ENCODE measurements at places on chromosomes 13 and 19.

GRCh38 chr19:53531457-53531856 is 6.5 kb upstream of the ZNF331 start:
- DNase-seq, result no peak

- no peak for DNase-seq
These were observed 886.0 kb upstream of the SLC10A2 start for GRCh38 chr13:103952183-103952582.

GRCh38 chr19:38503077-38503410 is 69.6 kb downstream of the RYR1 start:
- DNase-seq, result no peak

- DNase-seq, result peak; percentile 98
These were observed at the start of gene TPM4 for GRCh38 chr19:16076154-16076957. TPM4 (plus strand) TSS chr19:16076495; CDS start chr19:16076566, 71 bp downstream.

DNA sequence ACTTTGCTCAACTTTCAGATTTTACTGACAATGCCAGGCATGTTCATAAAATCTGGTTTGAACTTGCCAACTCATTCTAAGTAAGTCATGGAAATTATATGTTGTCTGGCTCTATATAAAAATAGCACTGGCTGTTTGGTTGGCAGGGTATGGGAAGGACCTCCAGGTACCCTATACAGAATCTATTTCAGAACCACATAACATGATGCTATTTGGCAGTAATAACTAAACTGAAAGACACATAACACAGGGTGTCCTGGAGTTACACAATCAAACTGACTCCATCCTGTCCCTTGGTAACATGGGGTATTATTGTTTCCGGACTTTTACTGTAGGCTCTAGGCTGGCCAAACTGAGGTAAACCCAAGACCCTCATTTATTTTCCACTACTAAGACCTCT is 248.8 kb downstream of the RGCC start:
- DNase-seq, result no peak

- no peak for DNase-seq
These were observed 93.2 kb downstream of the FRY start for GRCh38 chr13:32124743-32125142.

GRCh38 chr13:95710313-95710712 is 33.4 kb downstream of the DNAJC3 start:
- DNase-seq, result peak; percentile 66

DNA sequence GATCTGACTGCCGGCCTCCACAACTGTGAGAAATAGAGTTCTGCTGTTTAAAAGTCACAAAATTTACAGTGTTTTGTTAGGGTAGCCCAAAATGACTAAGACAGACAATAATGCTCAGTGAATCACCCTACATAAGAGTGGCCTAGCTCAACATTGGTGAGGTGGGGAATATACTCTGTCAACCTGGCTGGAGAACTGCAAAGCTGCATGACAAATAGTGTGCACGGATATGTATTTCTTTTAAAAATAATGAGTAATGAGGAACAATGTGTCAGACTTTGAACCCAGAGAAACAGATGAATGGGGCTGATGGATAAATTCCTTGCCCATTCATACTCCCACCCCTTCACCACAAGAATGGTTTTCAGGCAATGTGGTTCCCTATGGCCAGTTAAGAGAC is 372.4 kb downstream of the SUCLA2 start:
- peak; percentile 83 for DNase-seq

- DNase-seq, result no peak
These were observed 60.0 kb upstream of the SPRY2 start for GRCh38 chr13:80400865-80401426.

DNA sequence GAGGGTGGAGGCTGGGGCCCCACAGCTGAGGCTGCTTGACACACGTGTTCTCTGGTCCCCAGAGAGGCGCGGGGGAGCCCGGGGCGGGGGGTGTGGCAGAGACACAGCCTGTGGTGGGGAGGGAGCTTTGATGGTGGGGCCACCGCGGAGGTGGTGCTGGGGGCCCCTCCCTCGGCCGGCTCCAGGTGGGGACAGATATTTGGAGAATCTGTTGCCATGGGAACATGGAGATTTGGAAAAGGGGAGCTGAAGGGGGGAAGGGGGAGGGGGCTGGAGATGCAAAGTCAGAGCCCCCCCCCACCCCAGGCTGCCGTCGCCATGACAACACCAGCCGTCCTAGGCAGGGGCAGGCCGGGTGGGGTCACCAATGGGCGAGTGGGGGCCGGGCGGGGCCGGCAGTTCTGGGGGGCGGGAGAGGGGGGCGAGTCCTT is 1.2 kb downstream of the PRKCG start:
- DNase-seq, result no peak

DNA sequence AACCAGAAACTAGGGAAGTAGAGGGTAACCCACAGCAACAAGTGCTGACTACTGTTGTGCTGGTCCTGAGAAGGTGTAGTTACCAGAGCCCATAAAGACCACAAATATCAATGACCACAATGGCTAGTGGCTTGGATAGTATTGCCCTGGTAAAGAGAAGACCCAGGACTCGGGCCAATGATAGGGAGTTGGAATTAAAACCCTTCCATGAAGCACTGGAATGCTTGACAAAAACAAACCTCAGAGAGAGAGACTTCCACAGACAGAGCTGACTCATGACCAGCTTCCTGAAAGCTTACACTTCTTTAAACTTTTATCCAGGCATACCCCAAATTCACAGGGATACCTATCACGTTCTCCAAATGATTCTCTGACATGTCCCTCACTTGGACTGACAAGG is 60.5 kb downstream of the WDR87 start:
- DNase-seq, result no peak

DNA sequence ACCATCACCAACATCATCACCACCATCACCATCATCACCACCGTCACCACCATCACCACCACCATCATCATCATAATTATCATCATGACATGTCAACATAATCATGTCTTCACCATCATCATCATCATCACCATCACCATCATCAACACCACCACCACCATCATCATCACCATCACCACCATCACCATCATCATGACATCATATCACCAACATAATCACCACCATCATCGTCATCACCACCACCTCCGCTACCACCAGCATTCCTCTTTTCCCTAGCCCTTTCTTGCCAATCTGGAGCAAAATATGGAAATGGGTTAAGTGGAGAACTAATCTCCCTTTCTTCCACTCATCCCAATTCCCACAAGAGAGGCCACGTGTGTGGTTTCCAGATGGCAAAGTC is 1.1 kb upstream of the TTYH1 start:
- DNase-seq, result no peak

- peak; percentile 48 for DNase-seq
These were observed 61.0 kb downstream of the SHISA2 start for GRCh38 chr13:25990801-25991200.

- DNase-seq, result peak; percentile 3
These were observed 237.0 kb upstream of the TSHZ3 start for GRCh38 chr19:31586282-31586681.

- DNase-seq, result no peak
These were observed 3.2 kb downstream of the IFNL1 start for GRCh38 chr19:39299404-39299803.

DNA sequence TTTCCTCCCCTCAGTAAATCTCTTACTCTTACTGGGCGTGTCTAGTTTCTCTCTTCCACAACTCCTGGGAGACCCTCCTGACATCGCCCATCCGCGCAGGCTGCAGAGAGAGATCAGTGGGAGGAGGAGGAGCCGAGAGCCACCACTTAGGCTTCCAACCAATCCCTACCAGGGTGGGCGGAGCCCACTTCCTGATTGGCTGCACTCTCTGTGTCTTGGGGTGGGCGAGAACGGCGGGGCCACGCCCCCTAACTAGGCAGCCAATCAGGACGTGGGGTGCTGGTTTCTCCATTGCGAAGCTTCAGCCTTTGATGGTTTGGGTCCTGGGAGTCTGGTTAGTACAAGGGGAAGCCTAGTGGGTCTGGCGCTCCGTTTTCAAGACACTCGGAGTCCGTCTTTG is at the start of gene PMIS2:
TSS of gene PMIS2 (plus strand) at position 326 of the 400 bp plus-strand sequence. CDS start 87 bp downstream, outside the sequence.
- DNase-seq, result peak; percentile 7

DNA sequence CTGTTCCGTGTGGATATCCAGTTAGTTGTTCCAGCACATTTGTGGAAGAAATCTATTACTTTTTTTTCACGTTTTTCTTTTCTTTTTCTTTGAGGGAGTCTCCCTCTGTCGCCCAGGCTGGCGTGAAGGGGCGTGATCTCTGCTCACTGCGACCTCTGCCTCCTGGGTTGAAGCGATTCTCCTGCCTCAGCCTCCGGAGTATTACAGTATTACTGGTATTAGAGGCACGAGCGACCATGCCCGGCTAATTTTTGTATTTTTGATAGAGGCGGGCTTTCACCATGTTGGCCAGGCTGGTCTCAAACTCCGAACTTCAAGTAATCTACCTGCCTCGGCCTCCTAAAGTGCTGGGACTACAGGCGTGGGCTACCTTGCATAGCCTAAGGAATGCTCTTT is 43.6 kb downstream of the ZNF611 start:
- no peak for DNase-seq

DNA sequence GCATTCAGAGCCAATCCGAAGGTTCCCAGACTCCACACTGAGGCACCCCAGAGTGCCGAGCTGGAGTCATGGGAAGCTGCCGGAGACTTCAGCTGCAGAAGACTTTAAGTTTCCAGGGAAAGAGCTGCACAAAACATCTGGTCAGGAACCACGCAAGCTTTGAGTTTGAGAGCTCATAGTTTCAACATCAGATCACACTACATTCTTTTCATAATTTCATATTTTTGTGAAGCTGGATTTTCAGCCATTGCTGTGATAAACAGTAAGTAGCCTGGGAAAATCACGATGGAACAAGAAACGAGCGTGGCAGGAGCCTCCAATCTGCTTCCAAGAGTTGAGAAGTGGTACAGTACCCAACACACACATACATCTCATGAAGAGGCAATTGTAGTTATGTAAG is 25.5 kb upstream of the ATP12A start:
- DNase-seq, result peak; percentile 43

- DNase-seq, result peak; percentile 33
These were observed 29.1 kb downstream of the VAV1 start for GRCh38 chr19:6801485-6802086.

DNA sequence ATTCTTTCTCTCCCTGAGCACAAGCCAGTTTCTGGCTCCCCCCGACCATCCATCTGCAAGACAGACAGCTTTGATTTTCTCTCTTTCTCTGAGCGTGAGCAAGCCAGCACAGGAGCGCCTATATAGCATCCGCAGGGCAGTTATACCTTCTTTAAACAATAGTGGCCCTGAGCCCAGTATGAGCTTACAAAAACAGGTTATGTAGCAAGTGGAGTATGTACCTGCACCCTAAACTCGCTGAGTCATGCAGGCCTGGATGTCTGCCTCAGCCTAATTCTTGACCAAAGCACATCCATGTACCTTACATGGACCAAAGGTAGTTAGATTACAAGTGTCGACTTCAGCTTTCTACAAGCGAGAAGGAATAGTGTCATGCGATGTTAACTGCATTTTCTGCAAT is 61.7 kb downstream of the RAP2A start:
- DNase-seq, result no peak

DNA sequence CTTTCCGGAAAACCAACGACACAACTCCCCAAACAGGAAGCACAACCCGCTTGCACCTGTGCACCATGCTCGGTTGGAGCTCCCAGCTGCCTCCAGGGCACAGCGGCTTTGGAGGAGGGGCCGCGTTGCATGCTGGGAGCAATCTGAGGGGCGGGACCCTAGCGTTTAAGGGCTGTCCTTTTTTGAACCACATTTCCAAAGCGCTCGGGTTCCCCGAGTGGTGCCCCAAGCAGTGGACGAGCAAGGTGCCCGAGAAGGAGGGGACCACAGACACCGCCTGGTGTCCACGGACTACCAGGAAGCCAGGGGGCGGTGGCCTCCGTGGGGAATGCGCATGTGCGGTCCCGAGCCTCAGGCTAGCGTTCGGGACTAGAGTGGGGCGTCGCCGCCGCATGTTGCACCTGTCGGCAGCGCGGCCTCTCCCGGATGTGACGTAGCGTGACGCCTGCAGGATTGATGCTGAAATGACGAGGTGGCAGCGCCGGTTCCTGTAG is 11.9 kb upstream of the ZNF57 start:
- DNase-seq, result no peak

DNA sequence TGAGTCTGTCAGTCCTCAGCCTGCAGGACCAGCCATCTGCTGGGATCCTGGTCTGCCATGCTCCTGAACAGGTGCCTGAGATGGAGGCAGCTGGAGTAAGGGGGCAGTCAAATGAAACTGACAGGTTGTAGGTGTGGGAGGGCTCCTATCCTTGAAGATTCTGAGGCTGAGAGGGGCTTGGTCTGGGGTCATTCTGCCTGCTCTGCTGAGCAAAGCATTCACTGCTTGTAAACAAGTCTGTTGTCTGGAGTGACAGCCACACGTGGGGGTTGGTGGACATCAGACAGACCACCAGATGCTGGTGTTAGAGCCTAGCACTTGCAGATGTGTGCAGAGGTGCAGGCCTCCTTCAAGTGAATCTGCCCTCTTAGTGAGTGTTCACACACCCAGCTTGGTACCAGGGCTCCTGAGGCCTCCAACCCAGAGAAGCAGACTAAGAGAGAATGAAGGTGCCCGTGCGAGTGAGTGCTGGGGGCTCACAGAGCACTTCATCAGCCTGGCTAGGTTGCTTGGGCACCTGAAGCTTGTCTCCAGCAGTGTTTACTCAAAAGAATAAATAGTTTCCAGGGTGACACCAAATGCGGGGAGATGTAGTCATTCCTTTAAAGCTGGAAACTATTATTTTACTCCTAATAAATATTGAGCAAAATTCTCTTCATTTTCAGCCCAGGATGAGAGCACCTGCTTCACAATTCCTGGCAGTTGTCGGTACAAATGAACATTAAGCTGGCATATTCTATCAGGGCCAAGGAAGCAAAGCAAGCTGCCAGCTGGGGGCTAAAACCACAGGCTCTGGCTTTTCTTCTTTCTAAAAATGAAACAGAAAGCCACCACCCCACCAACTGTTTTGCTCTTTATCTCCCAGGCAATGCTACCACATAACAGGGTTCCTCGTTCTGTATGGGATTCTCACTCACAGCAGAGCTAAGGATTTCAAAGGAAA is 82.3 kb downstream of the RNASEH2B start:
- no peak for DNase-seq

DNA sequence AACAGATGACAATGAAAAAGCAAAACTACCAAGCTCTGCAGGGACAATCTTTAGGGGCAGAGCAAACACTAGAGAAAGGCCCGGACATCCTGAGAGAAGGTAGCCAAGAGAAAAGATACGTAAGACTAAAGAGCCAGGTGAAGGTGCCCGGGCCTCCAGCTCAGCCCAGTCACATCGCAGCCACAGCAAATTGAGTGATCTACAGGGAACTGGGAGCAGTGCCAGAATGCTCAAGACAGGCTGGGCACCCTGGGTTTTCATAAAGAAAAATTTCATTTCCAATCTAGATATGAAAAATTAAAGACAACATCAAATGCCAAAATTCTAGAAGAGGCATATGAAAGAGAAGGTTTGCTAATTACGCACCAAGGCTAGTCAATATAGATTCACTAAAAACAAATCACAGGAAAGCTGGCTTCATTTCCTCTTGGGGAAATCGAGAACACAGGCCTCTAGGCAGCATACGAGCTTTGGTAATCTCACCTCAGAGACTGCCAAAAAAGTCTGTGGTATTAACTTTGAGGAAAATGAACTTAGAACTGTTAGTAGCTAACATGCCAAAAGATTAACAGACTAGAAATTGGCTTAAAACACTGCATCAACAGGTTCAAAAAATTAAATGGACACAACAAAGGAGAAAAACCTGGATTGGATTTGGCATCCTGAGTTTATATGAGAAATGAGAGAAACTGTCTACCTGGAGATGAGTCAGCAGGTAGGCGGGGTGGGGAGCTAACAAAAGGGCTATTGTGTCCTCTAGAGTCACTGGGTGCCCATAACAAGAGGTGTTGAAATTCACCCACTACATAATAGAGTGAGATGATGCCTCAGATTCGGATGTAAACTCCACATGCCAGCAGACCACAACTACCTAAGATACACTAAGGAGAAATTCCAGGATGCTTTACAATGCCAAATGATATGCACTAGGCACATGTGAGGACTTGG is 6.6 kb downstream of the ANKRD10 start:
- no peak for DNase-seq

GRCh38 chr19:17075864-17076542 is 426 bp downstream of the MYO9B start:
- peak; percentile 59 for DNase-seq
